Forelimb muscle (tissue), 1 donor: ENCODE measurements at places on chromosomes 2 and 18. TPM values are rescaled to one million over a fixed set of nuclear protein-coding genes. Genes with fewer than 3 reads are reported as not detected.

FRZB gene
- polyA plus RNA-seq = 24.1 TPM

DNAJC5G gene
- polyA plus RNA-seq = 0.24 TPM

CCDC150 gene
- 5.9 TPM for polyA plus RNA-seq

- no peak for DNase-seq
Observed at GRCh38 chr2:231161877-231162329, 36.5 kb upstream of the ARMC9 start.

GRCh38 chr2:133417415-133417814, 150.8 kb downstream of the NCKAP5 start:
- no peak for DNase-seq

DNA sequence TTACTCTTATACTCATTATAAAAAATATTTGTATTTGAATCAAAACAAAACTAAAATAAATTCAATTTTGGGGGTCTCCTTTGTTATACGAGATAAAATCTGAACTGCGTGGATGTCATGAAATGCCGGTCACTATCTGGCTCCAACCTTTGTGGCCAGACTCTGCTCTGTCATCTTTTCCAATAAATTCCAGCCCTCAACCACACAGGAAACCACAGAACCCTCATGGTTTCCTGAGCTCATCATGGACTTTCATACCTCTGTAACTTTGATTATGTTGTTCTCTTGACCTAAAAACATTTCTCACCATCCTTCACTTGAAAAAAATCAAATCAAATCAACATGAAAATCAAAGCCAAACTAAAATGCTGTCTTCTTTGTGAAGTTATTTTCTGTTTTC, 724.7 kb downstream of the METTL4 start:
- DNase-seq = no peak

EVX2 gene
- not detected for polyA plus RNA-seq

SYT4 gene
- not detected for polyA plus RNA-seq

GRCh38 chr2:109681633-109682380, 67.6 kb downstream of the SOWAHC start:
- no peak for DNase-seq

GRCh38 chr2:225400060-225400511, 576 bp downstream of the NYAP2 start:
- peak; percentile 19 for DNase-seq

GRCh38 chr2:230968921-230969658, 26.8 kb upstream of the SPATA3 start:
- no peak for DNase-seq

ARID5A gene
- 45.3 TPM for polyA plus RNA-seq

GRCh38 chr18:14974088-14974487, 226.1 kb downstream of the ANKRD30B start:
- no peak for DNase-seq

- no peak for DNase-seq
Observed at GRCh38 chr18:67854340-67854739, 337.8 kb upstream of the DSEL start.

CFAP65 gene
- not detected for polyA plus RNA-seq

DNA sequence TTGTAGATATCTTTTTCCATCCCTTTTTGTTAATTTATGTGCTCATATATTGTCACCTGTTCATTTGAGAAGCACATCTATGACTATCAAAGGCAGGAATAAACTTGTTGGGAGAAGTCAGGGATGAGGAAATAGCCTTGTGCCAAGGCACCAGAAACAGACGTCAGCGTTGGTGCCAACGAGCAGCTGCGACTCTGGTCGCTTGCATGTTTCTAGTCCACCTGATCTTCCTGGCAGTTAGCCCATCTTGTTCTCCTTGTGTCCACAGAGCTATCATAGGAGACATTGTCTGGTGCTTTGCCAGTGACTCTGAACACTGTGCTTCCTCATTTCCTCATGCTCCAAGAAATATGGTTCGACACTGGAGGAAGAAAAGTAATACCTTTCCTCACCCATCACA, 374.4 kb downstream of the PTPRM start:
- DNase-seq = no peak

DNA sequence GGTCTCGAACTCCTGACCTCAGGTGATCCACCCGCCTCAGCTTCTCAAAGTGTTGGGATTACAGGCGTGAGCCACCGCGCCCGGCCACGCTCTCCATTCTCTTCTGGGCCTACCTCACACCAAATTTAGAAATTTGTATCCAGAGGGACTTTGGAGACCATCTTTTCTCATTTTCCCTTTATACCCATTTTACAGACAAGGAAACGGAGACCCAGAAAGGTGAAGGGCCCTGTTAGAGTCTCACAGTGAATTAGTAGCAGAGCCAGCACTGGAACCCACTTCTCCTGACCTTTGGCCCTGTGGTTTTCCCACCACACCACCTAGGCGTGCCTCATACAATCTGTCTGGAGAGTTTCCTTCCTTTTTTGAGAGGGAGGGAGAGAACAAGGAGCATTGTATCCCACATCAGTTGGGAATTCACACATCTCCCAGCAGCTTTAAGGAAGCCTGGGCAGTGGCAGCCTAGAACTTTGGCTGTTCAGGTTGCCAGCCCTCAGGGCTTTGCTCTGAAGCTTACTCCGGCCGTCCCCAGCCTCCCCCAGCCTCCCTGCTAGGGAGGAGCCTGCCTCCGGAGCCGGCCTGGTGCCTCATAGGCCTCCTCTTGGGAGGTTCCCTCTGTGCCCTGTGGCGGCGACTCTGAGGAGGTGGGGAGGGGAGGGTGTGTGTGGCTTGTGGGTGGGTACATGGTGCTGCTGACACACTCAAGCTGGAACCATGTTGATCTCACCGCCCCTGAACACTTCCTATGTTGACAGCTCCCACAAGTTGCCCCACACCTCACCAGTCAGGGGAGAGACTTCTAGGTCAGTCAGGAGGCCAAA, 13.8 kb downstream of the FOSL2 start:
- DNase-seq = no peak

GRCh38 chr2:206978746-206979145, 39.4 kb downstream of the CPO start:
- no peak for DNase-seq

CYP27A1 gene
- polyA plus RNA-seq = 21.2 TPM

LRP1B gene
- polyA plus RNA-seq = 2.2 TPM

LYPD6 gene
- 2.3 TPM for polyA plus RNA-seq
